CD4-positive, alpha-beta T cell (primary cell): ENCODE measurements at places on chromosomes 2 and 18. TPM values are rescaled to one million over a fixed set of nuclear protein-coding genes. Genes with fewer than 3 reads are reported as not detected.

DNA sequence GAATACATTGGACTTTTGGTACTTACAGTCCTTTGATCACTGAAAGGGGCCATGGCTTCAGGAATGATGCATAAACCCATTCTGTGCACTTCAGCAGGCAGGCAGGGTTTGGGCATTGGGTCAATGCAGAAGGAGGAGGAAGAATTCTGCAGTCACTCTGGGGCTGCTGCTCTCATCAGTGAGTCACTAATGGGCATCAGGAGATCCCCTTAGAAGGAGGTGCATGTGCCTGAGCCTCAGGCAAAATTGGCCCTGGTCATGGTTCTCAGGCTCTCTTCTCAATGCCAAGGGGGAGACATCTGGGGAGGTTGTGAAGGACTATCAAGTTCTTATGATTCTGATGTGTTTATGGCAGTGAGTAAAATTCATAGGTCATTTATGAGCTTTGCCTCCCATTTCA lies 52.0 kb upstream of the TNP1 start:
- no peak overlapping the region for H3K27ac ChIP-seq
- no peak overlapping the region for H3K4me3 ChIP-seq
- DNase-seq: no peak
- H3K36me3 ChIP-seq: no peaks in the 10 kb centered on the region
- no peaks in the 10 kb centered on the region for H3K4me1 ChIP-seq

The IGFBP2 gene
- not detected for total RNA-seq

GRCh38 chr2:121819846-121820245 lies 64.4 kb downstream of the TSN start:
- H3K27me3 ChIP-seq: peaks cover 6% of the 10 kb centered on the region
- H3K4me3 ChIP-seq: no peak overlapping the region

GRCh38 chr18:37987901-37988300 lies 422.3 kb upstream of the CELF4 start:
- DNase-seq: no peak
- no peaks in the 10 kb centered on the region for H3K36me3 ChIP-seq
- peaks cover 2% of the 10 kb centered on the region for H3K27me3 ChIP-seq
- H3K4me1 ChIP-seq: no peaks in the 10 kb centered on the region
- H3K4me3 ChIP-seq: no peak overlapping the region

The DOK6 gene
- total RNA-seq: not detected

The TEKT4 gene
- total RNA-seq: not detected

The TET3 gene
- total RNA-seq: 22.2 TPM

GRCh38 chr2:125479143-125479636 lies 1176.8 kb upstream of the GYPC start:
- H3K4me3 ChIP-seq: no peak overlapping the region
- DNase-seq: no peak
- no peaks in the 10 kb centered on the region for H3K27me3 ChIP-seq

The LRRTM1 gene
- not detected for total RNA-seq

DNA sequence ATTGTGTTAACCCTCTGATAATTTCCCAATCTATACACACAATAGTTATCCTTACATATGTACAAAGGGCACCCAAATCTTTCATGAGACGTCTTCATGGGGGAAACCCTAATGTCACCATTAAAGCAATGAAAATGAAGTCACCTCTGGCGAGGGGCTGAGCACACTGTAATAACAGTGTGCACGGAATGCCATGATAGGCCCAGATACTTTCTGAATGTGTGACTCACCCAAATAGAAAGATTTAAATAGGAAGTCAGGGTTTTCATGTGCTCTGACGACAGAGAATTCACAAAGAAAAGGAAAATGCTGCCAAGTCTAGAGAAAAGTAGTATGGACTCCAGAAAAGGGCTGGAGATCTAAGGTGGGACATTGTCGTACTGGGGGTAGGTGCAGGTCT lies 128.3 kb downstream of the SATB2 start:
- H3K4me3 ChIP-seq: no peak overlapping the region
- no peaks in the 10 kb centered on the region for H3K27me3 ChIP-seq
- no peaks in the 10 kb centered on the region for H3K36me3 ChIP-seq
- no peak overlapping the region for H3K27ac ChIP-seq

DNA sequence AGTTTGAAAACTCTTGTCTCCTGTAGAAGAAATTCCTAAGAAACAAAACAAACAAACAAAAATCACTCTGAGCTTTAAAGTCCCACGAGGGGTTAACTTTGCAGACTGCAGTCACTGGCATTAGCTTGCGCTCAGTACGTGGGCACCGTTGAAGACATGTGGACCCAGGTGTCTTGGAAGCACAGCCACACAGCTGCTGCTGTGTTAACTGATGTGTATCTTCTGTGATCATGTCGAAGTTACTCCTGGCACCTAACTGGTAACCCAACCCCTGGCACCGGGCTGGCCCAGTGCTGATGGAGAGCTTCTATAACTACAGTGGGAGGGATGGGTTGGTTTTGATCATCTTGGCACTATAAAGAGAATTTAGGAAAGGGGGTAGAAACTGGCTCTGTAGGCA lies 51.6 kb upstream of the FHL2 start:
- no peak for DNase-seq
- no peaks in the 10 kb centered on the region for H3K36me3 ChIP-seq
- no peaks in the 10 kb centered on the region for H3K4me1 ChIP-seq

GRCh38 chr2:230877759-230878598 lies 13.2 kb downstream of the ITM2C start:
- H3K4me1 ChIP-seq: peaks cover 24% of the 10 kb centered on the region
- H3K36me3 ChIP-seq: peaks cover 26% of the 10 kb centered on the region
- H3K4me3 ChIP-seq: no peak overlapping the region
- H3K27me3 ChIP-seq: no peaks in the 10 kb centered on the region
- H3K27ac ChIP-seq: no peak overlapping the region

The ABCG8 gene
- not detected for total RNA-seq

DNA sequence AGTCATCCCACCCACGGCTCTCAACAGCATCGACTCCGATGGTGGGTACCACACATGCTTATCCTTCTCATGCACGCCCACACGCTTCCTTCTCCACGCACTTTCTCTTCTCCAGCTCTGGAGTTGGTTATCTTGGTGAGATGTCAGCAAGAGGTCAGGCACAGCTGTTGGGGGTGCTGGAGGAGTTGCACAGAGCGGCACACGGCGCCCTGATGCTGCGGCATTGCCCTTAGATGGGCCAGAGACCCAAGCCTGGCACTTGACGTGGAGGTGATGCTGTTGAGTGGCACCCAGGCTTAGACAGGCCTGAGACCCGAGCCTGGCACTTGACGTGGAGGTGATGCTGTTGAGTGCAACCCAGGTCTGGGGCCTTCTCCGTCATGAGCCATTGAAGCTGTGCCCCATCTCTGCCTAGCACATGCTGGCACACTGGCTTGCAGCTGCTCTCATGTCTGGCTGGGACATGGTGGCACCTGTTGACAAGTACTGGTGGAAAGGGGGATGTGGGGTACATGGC lies 83.2 kb downstream of the DGKD start:
- H3K27ac ChIP-seq: no peak overlapping the region
- no peak for DNase-seq
- no peaks in the 10 kb centered on the region for H3K27me3 ChIP-seq
- no peaks in the 10 kb centered on the region for H3K4me1 ChIP-seq
- H3K4me3 ChIP-seq: no peak overlapping the region

- no peaks in the 10 kb centered on the region for H3K27me3 ChIP-seq
- H3K36me3 ChIP-seq: no peaks in the 10 kb centered on the region
- H3K4me3 ChIP-seq: no peak overlapping the region
- DNase-seq: no peak
Observed at GRCh38 chr2:200243441-200243840, 63.1 kb upstream of the SPATS2L start.

The FSHR gene
- not detected for total RNA-seq

The TBR1 gene
- not detected for total RNA-seq

DNA sequence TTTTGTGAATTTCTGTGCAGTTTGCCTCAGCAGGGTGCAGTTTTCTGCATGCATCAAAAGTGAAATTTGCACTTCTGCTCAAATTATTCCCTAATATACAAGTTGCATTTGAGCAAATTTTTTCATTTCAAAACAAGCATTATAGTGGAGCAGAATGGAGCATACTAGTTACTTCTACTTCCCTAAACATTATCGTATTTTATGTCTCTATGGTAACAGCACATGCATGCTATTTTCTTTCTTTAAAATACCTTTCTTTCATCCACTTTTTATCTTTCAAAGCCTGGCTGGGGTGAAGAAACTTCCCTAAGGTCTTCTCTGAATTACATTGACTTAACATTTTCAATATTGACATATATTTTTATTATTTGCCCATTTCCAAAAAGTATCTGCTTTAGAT lies 11.2 kb downstream of the RHBDD1 start:
- H3K36me3 ChIP-seq: no peaks in the 10 kb centered on the region
- H3K4me3 ChIP-seq: no peak overlapping the region
- no peaks in the 10 kb centered on the region for H3K27me3 ChIP-seq
- no peaks in the 10 kb centered on the region for H3K4me1 ChIP-seq

- H3K27ac ChIP-seq: no peak overlapping the region
- H3K4me3 ChIP-seq: no peak overlapping the region
- DNase-seq: no peak
- peaks cover 4% of the 10 kb centered on the region for H3K36me3 ChIP-seq
- H3K4me1 ChIP-seq: no peaks in the 10 kb centered on the region
Observed at GRCh38 chr2:3203497-3204019, 174.1 kb downstream of the EIPR1 start.

The DSC1 gene
- total RNA-seq: 1.7 TPM

- H3K27me3 ChIP-seq: no peaks in the 10 kb centered on the region
- no peaks in the 10 kb centered on the region for H3K4me1 ChIP-seq
- H3K4me3 ChIP-seq: no peak overlapping the region
- no peak overlapping the region for H3K27ac ChIP-seq
- no peak for DNase-seq
Observed at GRCh38 chr2:5594249-5594695, 97.9 kb upstream of the SOX11 start.

- H3K27ac ChIP-seq: no peak overlapping the region
- no peak for DNase-seq
- no peaks in the 10 kb centered on the region for H3K27me3 ChIP-seq
- no peaks in the 10 kb centered on the region for H3K36me3 ChIP-seq
- H3K4me1 ChIP-seq: no peaks in the 10 kb centered on the region
- H3K4me3 ChIP-seq: no peak overlapping the region
Observed at GRCh38 chr18:64171576-64171975, 22.7 kb upstream of the LINC00305 start.

The TMEM17 gene
- total RNA-seq: not detected

GRCh38 chr18:79583984-79584401 lies 95.6 kb upstream of the CTDP1 start:
- DNase-seq: no peak
- H3K27ac ChIP-seq: no peak overlapping the region
- no peaks in the 10 kb centered on the region for H3K36me3 ChIP-seq
- no peaks in the 10 kb centered on the region for H3K27me3 ChIP-seq

DNA sequence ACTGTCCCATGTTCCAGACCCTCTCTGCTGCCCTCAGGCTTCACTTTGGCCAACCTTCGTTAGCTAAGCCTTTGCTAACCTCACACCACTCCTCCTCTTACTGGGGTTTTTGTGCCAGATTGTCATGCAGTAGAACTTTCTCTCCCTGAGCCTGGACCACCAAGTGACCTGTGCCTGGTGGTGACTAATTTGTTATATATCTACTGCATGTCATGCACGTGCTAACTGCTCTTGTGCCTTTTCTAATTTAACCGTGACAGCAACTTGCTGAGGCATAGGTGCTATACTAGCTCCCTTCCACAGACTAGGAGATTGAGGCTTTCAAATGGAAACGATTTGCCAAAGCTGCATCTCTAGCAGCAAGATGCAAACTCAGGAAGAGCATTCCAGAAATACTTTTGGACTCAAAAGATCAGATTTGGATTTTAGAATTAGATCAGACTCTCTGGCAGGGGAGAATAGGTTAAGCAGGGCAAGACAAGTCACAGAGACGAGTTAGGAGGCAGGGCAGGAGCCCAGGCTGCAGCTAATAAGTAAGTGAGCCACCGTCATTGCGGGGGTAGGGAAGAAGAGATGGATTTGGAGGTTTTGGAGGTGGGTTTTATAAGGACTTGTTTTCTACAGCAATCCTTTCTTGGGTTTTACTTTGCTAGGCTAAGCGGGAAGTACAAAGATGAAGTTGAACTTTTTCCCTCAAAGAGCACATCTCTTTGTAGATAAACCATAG lies 1.8 kb downstream of the PPP1R7 start:
- H3K36me3 ChIP-seq: peaks cover 15% of the 10 kb centered on the region
- no peak overlapping the region for H3K4me3 ChIP-seq
- H3K27me3 ChIP-seq: no peaks in the 10 kb centered on the region
- DNase-seq: no peak
- H3K4me1 ChIP-seq: peaks cover 41% of the 10 kb centered on the region

The CCDC85A gene
- not detected for total RNA-seq

The DYNC2LI1 gene
- 2.1 TPM for total RNA-seq

The CFC1 gene
- not detected for total RNA-seq

- no peaks in the 10 kb centered on the region for H3K27me3 ChIP-seq
- no peaks in the 10 kb centered on the region for H3K36me3 ChIP-seq
- DNase-seq: no peak
- no peaks in the 10 kb centered on the region for H3K4me1 ChIP-seq
- H3K27ac ChIP-seq: no peak overlapping the region
- no peak overlapping the region for H3K4me3 ChIP-seq
Observed at GRCh38 chr2:40719414-40719813, 267.5 kb upstream of the SLC8A1 start.

- DNase-seq: no peak
- no peaks in the 10 kb centered on the region for H3K27me3 ChIP-seq
- H3K4me3 ChIP-seq: no peak overlapping the region
- H3K27ac ChIP-seq: no peak overlapping the region
- H3K36me3 ChIP-seq: no peaks in the 10 kb centered on the region
- no peaks in the 10 kb centered on the region for H3K4me1 ChIP-seq
Observed at GRCh38 chr2:133456156-133456555, 112.1 kb downstream of the NCKAP5 start.

DNA sequence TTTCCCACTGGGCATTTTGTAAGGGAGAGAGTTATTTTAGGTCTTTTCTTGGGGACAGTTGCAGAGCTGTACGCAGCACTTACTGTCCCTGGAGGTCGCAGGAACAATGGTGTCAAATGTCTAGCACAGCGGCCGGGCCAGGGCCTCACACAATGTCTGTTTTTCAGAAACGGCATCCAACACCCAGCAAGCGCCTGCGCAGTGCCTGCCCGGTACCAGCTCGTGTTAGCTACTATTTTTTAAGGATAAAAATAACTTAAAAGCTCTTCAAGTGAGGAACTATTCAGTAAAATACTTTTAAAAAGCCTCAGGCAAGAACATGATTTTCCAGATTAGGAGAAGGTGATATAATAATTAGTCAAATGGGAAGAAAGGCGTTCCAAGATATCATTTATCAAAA lies 90.0 kb downstream of the MBP start:
- H3K4me1 ChIP-seq: peaks cover 20% of the 10 kb centered on the region
- H3K36me3 ChIP-seq: peaks cover 38% of the 10 kb centered on the region
- no peak overlapping the region for H3K4me3 ChIP-seq
- no peaks in the 10 kb centered on the region for H3K27me3 ChIP-seq

The RGPD4 gene
- 0.53 TPM for total RNA-seq

- H3K27me3 ChIP-seq: no peaks in the 10 kb centered on the region
- no peaks in the 10 kb centered on the region for H3K36me3 ChIP-seq
- no peak for DNase-seq
Observed at GRCh38 chr2:232897598-232898408, 27.7 kb downstream of the SNORC start.

GRCh38 chr2:54725343-54726099 lies 2.1 kb downstream of the EML6 start:
- DNase-seq: no peak
- peaks cover 22% of the 10 kb centered on the region for H3K4me1 ChIP-seq
- peaks cover 10% of the 10 kb centered on the region for H3K27me3 ChIP-seq
- no peak overlapping the region for H3K27ac ChIP-seq

The SOX11 gene
- not detected for total RNA-seq
